ENCODE measurements at places on chromosomes 6 and 20.

DNA sequence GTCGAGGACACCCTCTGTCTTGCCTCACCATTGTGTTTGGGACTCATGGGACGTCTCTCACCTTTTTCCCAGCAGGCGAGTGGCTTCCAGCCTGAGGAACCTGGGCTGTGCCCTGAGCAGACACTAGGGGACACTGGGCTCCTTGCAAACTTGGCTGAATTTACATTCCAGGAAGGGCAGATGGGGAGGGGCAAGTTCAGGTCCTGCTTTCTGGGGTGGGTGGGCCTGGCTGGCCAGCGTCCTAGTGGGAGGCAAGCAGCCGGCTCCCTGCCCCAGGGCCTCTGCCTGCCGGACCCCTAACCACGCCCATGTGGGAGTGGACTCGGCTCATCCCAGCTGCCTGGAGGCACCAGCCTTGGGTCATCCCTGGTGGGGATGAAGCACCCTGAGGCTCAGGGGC lies 48.2 kb upstream of the MLN start:
- peak; percentile 16 for DNase-seq

DNA sequence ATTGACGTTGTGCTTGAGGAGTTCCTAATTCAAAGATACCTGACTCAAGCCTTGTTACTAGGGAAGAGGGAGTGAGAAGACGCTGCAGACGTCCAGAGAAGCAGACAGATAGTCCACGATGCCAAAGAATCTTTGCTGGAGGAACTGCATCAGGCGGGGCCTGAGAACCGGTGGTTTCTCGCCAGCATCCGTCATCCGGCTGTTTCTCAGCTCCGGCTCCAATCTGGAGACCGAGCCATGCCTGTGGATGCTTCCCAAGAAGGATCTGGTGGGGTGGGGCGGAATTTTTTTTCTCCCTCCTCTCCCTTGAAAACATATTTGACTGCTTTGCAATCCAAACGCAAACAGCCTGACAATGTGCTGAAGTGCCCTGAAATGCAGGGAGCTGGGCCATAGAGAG lies 125.8 kb upstream of the SRSF6 start:
- no peak for DNase-seq

GRCh38 chr6:106613590-106613989 lies 15.7 kb downstream of the RTN4IP1 start:
- no peak for DNase-seq

GRCh38 chr6:166714187-166714510 lies 87.1 kb upstream of the RPS6KA2 start:
- DNase-seq, result no peak

- DNase-seq, result no peak
Observed at GRCh38 chr6:144350528-144350880, 65.4 kb downstream of the UTRN start.

GRCh38 chr6:53029257-53029656 lies 34.2 kb upstream of the GSTA4 start:
- no peak for DNase-seq

DNA sequence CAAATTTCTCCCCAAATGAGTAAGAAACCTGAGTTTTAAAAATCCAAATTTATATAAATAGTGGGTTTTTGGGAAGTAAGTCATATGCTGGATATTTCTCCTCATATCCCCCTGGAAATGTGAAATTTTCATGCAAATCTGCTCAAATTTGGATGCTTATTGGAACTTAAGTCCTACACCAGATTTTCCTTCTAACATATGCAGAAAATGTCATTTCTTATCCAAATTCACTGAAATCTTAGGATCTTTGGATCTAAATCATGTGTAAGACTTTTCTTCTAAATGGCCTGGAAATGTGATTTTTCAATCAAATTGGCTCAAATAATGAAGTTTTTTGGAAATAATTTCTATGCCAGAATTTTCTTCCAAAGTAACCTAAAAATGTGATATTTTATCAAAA lies 33.0 kb downstream of the ZNF133 start:
- DNase-seq, result no peak

- DNase-seq, result peak; percentile 59
Observed at GRCh38 chr6:138765896-138766655, 7.5 kb upstream of the CCDC28A start.

- peak; percentile 7 for DNase-seq
Observed at GRCh38 chr6:31871046-31871659, 7.6 kb downstream of the SLC44A4 start.

- DNase-seq, result no peak
Observed at GRCh38 chr6:47250302-47250701, 59.4 kb downstream of the TNFRSF21 start.

DNA sequence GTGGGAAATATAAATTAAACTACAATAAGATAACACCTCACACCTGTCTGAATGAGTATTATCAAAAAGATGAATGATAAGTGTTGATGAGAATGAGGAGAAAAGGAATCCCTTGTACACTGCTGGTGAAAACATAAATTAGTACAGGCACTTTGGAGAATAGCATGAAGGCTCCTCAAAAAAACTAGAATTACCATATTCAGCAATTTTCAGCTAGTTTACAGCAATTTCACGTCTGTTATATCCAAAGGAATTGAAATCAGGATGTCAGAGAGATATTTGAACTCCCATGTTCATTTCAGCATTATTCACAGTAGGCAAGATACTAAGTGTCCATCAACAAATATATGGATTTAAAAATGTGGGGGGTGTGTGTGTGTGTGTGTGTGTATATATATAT lies 292.6 kb downstream of the CLVS2 start:
- no peak for DNase-seq

GRCh38 chr6:131868836-131869235 lies 61.0 kb downstream of the ENPP1 start:
- DNase-seq, result no peak

DNA sequence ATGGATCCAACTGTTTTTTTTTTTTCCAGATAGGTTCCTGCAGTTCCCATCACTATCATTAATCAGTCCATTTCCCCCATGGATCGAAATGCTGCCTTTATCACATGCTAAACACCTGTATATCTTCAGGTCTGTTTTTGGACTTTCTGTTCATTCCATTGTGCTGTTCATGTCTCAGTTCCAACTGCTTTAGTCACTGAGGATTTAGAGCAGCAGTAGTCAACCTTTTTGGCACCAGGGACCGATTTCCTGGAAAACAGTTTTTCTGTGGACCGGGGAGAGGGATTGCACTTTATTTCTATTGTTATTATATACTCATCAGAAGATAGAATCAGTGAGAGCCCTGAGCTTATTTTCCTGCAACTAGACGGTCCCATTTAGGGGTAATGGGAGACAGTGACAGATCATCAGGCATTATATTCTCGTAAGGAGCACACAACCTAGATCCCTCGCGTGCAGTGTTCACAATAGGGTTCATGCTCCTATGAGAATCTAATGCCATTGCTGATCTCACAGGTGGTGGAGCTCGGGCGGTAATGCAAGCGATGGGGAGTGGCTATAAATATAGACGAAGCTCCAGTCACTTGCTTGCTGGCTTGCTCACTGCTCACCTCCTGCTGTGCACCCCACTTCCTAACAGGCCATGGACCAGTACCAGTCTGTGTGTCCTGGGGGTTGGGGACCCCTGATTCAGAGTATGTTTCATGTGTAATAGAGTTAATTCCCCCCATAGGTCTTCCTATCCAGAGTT lies 46.0 kb downstream of the CAP2 start:
- DNase-seq, result no peak

- no peak for DNase-seq
Observed at GRCh38 chr20:87401-87800, at the start of gene DEFB125. Gene DEFB125 (plus strand): TSS chr20:87672. CDS start chr20:87710, 38 bp downstream.

DNA sequence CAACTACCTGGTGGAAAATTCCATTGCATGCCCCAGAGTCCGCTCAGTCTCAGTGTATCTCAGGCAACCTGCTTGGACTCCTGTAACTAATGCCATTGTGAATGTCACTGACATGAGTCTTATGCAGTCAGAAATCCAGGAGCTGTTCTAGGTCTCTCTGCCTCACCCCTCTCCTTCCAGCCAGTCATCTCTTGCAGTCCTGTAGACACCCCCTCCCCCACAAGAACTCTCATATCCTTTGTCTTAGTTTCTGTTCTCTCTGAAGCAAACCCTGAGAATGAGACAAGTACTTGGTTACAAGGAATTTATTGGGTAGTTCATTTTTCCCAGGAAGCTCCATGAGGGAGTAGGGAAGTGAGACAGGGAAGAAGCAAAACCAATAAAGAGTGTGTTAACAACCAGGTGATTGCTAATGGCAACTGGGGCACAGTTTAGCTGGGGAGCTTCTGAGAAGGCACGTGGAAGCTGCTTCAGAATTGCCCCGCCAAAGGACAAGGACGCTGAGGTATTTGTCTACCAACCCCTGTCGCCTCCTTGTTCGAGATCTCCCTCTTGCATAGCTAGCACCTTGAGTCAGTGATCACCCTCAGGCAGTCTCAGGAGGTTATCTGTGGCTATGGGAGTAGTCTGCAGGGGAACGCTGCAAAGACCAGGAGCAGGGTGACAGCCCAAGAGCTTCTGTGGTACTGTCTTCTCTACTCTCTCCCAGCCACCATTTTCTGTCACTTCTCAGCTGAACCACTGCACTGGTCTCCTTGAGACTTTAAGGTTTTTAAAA lies 911.4 kb upstream of the FLRT3 start:
- no peak for DNase-seq

Data from fibroblast of mammary gland (primary cell).